Right atrium auricular region (tissue), 2 donors: ENCODE measurements at places on chromosomes 6 and 20. TPM values are rescaled to one million over a fixed set of nuclear protein-coding genes. Genes with fewer than 3 reads are reported as not detected.

- DNase-seq: no peak
Observed at GRCh38 chr6:139529420-139529819, 155.0 kb upstream of the CITED2 start.

- no peak for DNase-seq
Observed at GRCh38 chr6:26358511-26358981, 6.5 kb upstream of the BTN3A2 start.

DNA sequence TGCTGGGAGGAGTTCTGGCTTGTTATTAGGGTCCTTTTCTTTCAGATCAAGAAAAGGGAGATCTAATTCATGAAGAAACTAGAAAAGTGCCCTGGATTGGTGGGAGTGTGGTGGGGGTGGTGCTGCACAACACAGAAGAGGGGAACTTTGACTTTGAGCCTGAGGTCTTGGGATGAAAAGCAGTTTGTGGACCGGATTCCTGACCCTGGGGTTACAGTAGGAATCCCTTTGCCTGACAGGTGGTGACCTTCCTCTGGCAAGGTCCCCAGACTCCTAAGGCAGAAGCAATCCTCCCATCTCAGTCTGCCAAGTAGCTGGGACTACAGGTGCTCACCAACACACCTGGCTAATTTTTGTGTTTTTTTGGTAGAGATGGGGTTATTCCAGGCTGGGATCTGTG lies 45.3 kb upstream of the IER3 start:
- no peak for DNase-seq

- no peak for DNase-seq
Observed at GRCh38 chr6:111942561-111942960, 69.3 kb upstream of the FYN start.

ENPP5 gene
- total RNA-seq: 17.7 TPM

FOXA2 gene
- not detected for total RNA-seq
